ENCODE measurements at places on chromosomes 7 and 10.
A peak's percentile ranks its signal among the peaks of the same experiment; 100 is the strongest.

- no peak for DNase-seq
These were observed 84.5 kb downstream of the ATXN7L1 start for GRCh38 chr7:105791926-105792325.

GRCh38 chr10:33270971-33271370, 63.5 kb downstream of the NRP1 start:
- no peak for DNase-seq

DNA sequence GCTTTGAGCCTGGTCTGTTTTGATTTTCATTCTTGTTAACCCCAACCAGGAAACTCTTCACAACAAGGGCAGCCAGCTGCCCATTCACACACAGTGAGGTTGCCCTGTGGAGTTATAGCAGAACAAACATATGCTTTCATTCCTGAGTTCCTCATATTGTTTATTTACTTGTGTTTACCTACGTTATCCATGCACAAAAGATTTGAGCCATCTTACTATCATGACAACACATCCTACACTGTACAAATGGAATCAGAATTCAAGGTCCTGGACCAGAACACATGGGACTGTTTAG, 21.7 kb upstream of the BMPER start:
- no peak for DNase-seq

DNA sequence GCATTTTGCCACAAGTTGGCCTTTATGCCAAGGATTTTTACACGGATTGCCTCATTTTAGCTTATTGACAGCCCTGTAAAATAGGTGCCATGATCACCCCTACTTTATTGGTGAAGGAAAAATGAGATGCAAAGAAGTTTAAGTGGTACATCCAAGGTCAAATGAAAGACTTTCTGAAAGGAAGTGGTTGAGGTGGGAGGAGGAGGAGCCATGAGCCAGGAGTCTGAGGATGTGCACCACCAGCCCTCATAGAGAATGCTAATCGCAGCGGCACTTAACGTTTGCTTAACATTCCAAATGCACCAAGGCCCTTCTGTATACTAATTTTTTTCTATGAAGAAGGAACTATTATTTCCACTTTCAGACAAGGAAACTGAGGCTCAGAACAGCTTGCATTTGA, 31.0 kb upstream of the LRRC18 start:
- DNase-seq = no peak

DNA sequence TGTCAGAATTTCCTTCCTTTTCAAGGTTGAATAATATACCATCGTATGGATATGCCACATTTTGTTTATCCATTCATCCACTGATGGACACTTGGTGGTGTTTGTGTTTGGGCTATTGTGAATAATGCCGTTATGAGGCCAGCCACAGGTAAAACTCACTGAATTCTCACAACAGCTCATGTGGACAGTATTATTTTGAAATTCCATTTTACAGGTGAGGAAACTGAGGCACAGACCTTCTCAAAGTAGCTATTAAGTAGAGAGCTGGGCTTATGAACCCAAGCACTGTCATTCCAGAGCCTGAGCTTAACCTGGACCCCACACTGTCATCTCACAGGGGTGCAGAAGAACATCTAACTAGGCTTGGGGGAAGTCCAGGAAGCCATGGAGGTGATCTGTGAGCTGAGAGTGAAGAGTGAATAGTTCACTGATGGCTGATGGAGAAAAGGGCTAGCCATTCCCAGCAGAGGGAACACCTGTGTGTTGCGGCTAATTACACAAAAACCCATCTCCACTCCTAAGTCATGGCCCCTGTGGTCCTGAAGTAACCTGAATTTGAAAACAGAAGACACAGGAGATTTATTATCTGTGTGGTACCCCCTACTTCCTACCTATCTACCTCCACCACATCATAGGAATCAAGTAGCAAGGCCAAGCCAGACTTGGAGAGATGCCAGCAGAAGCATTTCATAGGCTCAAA, 8.7 kb downstream of the INMT start:
- no peak for DNase-seq

- DNase-seq = no peak
These were observed 257.3 kb downstream of the PTEN start for GRCh38 chr10:88120599-88121333.

DNA sequence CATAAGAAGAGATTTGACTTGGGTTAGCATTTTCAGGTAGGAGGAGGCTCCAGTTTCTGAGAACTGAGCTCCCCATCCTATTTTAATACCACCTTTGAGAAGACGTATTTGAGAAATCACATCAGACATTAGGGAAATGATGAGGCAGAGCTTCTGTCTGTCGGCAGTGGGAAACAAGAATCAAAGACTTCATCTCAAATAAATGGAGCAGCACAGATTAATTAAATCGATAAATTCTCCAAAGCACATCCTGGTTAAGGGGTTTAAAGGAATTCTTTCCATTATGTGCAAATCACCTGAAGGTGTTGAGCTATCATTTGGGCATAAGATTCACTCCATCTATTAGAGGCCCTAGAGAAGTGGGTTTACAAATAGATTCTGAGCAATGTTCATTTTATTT, 7.6 kb downstream of the ADARB2 start:
- DNase-seq = no peak

- peak; percentile 88 for DNase-seq
These were observed 18.6 kb upstream of the VDAC2 start for GRCh38 chr10:75191821-75192568.

DNA sequence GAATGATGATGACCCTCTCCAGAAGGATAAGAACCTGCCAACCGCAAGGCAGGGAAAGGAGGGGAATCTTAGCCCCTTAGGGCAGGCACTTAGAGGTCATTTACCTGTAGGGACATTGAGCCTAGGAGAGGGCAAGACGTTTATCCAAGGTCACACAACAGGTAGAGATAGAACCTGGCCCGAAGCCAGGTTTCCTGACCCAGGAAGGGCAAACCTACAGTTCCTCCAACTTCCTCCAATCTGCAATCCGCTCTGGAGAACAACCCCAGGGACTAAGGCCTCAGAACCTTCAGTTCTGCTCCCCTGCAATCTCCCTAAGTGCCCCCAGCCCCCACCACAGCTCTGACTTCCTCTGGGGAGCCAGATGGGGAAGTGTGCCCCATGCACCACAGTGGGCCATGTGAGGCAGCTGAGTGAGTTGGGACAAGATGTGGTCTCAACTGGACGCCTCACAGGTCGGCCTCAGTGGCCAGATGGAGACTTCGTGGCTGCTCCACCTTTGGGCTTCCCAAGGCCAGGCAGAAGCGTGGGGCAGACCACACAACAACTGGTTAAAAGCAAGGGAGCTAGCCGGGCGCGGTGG, 1.4 kb upstream of the PSAP start:
- DNase-seq = no peak

DNA sequence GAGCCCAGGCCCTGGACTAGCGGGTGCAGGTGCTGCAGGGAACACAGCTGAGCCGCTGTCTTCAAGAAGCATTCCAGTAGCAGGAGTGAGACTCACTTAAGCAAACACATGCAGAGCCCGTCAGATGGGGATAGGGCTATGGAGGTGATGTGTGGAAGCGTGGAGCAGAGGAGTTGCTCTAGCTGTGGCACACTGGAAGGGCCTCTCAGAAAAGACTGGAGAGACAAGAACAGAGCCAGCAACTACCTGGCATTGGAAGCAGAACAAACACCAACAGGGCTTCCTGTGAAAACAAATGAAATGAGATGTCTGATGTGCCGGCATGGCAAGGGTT, 37.8 kb upstream of the GALNTL5 start:
- no peak for DNase-seq

DNA sequence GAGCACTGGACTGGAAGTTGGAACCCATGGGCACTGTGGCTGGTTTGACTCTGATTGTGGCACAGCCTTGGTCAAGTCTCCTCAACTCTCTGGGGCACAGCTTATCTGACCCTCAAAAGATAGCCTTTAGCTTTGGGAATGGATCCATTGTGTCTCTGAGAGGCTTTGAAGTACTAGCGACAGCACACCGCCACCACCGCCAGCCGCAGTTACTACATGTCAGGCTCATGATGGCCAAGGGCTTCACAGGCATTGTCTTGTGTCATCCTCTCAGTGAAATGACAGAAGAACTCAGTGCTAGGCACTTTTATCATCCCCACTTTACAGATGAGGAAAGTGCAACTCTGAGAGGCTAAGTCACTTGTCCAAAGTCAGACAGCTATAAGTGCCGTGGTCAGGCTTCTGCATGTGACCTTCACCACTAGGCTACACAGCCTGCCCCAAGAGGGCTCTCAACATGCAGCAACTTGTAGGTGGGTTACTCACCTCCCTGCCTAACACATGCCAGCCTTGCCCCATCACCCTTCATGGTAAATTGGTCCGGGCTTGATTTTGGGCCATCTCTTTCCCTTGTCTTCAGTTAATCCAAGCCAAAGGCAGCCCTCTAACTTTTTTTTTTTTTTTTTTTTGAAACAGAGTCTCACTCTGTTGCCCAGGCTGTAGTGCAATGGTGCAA, 44.1 kb downstream of the C10orf105 start:
- DNase-seq = no peak

DNA sequence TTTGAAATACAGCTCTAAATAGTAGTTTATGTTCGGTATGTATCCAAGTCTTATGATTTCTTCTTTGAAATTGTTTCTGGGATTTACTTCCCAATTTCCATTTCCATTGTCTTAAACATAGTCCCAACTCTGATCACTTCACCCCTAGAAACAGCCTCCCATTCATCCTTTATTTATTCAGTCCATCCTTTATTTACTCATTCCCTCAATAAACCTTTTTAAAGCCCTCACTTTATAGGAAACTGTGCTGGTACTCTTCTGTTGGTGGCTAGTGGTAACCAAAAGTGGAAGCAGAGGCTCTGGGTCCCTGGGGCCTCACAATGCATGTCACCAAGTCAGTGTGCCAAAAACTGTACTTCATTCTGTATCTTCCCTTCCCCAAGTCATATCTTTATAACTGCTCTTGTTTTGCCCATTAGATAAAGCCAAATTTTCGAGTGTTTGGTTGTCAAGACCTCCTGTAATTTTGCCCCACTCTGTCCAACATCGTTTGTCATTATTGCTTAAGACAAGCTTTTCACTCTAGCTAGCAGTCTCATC, 3.9 kb upstream of the EPC1 start:
- DNase-seq = no peak

DNA sequence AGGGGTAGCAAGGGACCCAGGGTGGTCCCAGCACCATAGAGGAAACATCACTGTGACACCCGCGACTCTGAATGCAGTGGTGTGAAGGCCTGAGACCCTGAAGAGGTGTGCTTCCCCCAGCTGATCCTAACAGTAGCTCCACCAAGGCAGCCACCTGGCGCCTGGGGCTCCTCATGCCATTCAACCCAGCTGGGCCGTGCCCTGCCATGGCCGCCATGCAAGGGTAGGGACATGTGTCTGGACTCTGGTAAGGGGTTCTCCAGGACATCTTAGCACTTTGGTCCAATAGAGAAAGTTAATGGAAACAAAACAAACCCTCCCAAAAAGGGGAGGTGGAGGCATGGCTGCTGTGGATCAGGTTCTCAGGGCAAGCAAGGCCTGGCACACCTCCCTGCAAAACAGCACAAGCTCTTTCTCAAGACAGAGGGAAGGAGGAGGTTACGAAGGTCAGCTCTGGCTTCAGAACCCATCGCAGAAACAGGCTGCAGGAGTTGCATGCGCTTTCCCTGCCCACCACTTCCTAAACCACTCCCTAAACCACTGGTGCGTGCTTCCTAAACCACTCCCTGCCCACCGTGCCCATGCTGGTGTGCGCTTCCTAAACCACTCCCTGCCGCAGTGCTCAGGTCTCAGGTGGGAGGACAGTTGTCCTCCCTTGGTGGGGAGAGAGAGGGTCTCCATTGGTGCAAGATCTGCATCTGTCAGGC, 108.7 kb downstream of the LARP4B start:
- DNase-seq = no peak

DNA sequence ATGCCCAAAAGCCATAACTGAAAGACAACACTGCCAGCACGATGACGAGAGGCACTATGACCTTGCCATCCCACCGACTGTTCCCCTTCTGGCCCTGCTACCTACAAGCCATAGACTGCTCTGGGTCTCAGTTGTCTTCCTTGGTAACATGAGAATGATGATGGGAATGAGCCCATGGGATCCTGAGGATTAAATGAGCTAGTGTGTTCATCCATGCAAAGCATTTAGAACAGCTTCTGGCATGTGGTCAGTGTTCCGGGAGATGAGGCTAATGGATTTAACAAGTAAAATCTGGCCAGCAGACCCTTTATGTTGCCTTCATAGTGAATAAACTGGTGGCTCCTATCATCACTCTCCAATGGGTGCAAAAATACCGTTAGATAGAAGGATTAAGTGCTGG, 62.4 kb upstream of the WDR11 start:
- DNase-seq = no peak

GRCh38 chr7:29285861-29286260, 91.3 kb downstream of the CHN2 start:
- no peak for DNase-seq

DNA sequence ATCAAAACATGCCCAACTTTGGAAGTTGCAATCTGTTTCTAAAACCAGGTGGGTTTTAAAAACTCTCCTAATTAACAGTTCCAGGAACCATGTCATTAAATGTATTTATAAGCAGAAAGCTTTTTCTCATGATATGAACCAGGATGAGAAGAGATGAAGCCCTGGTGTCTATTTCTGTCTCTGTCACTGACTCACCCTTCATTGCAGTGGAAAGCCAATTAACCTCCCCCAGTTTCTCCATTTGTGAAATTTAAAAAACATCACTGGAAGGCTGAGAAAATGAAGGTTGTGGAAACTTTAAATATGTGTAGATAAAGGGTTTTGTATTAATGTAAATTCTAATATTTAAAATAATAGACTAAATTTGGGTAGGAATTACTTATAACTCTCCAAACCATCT, 1088.0 kb downstream of the SORCS1 start:
- peak; percentile 33 for DNase-seq

DNA sequence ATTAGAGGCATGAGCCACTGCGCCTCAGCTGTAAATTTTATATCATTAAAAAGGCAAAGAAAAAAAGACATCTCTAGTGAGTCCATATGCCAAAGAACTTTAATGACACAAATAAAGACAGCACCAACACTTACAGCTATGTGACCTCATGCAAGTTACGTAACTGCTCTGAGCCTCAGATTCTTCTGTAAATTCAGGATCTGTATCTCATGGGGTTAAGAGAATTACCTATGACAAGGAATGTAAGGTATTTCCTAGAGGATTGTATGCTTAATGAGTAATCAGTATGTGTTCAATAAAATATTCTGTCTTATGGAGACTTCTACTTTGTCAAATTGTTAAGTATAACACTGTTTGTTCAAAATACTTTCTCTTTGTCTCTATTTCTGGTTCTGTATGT, 274.0 kb upstream of the GLI3 start:
- DNase-seq = peak; percentile 74

DNA sequence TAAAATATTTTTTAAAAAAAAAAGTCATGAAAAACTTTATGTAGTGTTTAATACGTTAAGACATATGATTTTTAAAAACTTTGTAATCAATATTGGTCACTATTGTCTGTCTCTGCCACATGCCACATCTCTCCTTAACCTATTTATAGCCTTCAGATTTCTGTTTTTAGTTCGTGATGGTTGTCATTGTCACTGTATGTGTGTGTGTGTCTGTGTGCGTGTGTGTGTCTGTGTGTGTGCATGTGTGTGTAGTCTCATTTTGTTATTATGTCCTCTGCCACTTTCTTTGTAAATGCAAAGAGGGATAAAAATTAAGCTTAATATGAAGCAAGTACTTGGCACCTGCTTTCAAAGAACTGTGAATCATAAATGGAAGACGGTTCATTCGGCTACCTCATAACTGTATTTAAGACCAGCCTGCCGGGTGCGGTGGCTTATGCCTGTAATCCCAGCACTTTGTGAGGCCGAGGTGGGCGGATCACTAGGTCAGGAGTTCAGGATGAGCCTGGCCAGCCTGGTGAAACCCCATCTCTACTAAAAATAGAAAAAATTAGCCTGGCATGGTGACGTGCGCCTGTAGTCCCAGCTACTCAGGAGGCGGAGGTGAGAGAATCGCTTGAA, 354.0 kb downstream of the ARL4A start:
- no peak for DNase-seq

- no peak for DNase-seq
These were observed 20.4 kb downstream of the TECPR1 start for GRCh38 chr7:98231493-98232262.
